ENCODE measurements at places on chromosomes 1 and 21. TPM values are rescaled to one million over a fixed set of nuclear protein-coding genes. Genes with fewer than 3 reads are reported as not detected.

The NPPB gene
- total RNA-seq: not detected

The RNF11 gene
- total RNA-seq: 33.3 TPM

The TFF2 gene
- not detected for total RNA-seq

The PLEKHG5 gene
- 9.9 TPM for total RNA-seq

The C1orf210 gene
- total RNA-seq: not detected

The ACTL8 gene
- not detected for total RNA-seq

The KDF1 gene
- 1.2 TPM for total RNA-seq

The DIO1 gene
- not detected for total RNA-seq

The NBPF4 gene
- 0.13 TPM for total RNA-seq

The HTR6 gene
- 0.16 TPM for total RNA-seq

The PRAMEF13 gene
- not detected for total RNA-seq

The LCE1A gene
- not detected for total RNA-seq

The NPHS2 gene
- total RNA-seq: not detected

The STUM gene
- total RNA-seq: 0.10 TPM

DNA sequence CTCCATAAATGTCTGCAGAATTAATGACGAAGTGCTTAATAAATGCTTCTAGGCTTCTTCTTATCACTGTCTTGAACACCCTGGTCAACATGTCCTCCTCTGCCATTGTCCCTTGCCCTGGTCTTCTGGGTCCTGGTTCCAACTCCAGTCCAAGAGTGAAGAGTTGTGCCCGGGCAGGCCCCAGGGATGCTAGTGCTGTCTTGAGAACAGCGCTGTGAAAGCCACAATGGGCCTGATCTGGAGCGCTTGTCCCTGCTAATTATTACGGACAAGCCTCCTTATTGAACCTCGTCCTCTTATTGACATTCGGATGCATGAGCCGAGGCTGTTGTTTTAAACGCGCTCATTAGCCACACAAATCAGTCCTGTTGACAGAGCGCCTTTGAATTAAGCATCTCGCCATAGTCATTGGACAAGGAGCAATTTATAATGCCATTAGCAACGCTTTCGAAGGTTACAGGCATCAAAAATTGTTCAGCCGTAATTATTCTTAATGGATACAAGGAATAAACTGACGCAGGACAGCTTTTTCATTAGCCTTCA is 211.6 kb upstream of the POU3F1 start:
- no peaks in the 10 kb centered on the region for H3K36me3 ChIP-seq
- no peak for DNase-seq
- H3K27me3 ChIP-seq: peaks cover 34% of the 10 kb centered on the region
- no peaks in the 10 kb centered on the region for H3K4me1 ChIP-seq
- H3K4me3 ChIP-seq: no peak overlapping the region

GRCh38 chr1:218485241-218485928 is 140.2 kb downstream of the TGFB2 start:
- H3K27ac ChIP-seq: no peak overlapping the region
- H3K36me3 ChIP-seq: no peaks in the 10 kb centered on the region
- no peak overlapping the region for H3K4me3 ChIP-seq
- no peaks in the 10 kb centered on the region for H3K4me1 ChIP-seq

- H3K4me3 ChIP-seq: no peak overlapping the region
- H3K36me3 ChIP-seq: no peaks in the 10 kb centered on the region
- no peaks in the 10 kb centered on the region for H3K4me1 ChIP-seq
- no peak overlapping the region for H3K27ac ChIP-seq
- no peaks in the 10 kb centered on the region for H3K27me3 ChIP-seq
Measured at GRCh38 chr21:34589511-34590282, 25.2 kb downstream of the RCAN1 start.

- peaks cover 63% of the 10 kb centered on the region for H3K27me3 ChIP-seq
- H3K36me3 ChIP-seq: no peaks in the 10 kb centered on the region
- H3K27ac ChIP-seq: no peak overlapping the region
Measured at GRCh38 chr21:42655796-42656770, 2.7 kb downstream of the PDE9A start.

- no peak overlapping the region for H3K27ac ChIP-seq
- H3K4me1 ChIP-seq: peaks cover 7% of the 10 kb centered on the region
- H3K36me3 ChIP-seq: no peaks in the 10 kb centered on the region
Measured at GRCh38 chr21:44823179-44823660, 5.4 kb upstream of the SUMO3 start.

GRCh38 chr1:17665054-17665453 is 90.1 kb upstream of the ACTL8 start:
- H3K36me3 ChIP-seq: no peaks in the 10 kb centered on the region
- no peak overlapping the region for H3K27ac ChIP-seq
- no peak overlapping the region for H3K4me3 ChIP-seq
- no peaks in the 10 kb centered on the region for H3K27me3 ChIP-seq

- H3K27ac ChIP-seq: no peak overlapping the region
- DNase-seq: no peak
- no peak overlapping the region for H3K4me3 ChIP-seq
- no peaks in the 10 kb centered on the region for H3K27me3 ChIP-seq
- no peaks in the 10 kb centered on the region for H3K4me1 ChIP-seq
Measured at GRCh38 chr1:114369930-114370329, 141.1 kb downstream of the TRIM33 start.

GRCh38 chr21:37742532-37742931 is 173.7 kb downstream of the KCNJ6 start:
- DNase-seq: no peak
- no peaks in the 10 kb centered on the region for H3K4me1 ChIP-seq
- H3K27ac ChIP-seq: no peak overlapping the region
- H3K36me3 ChIP-seq: no peaks in the 10 kb centered on the region

GRCh38 chr1:229254910-229255541 is 15.9 kb upstream of the RAB4A start:
- no peaks in the 10 kb centered on the region for H3K27me3 ChIP-seq
- no peaks in the 10 kb centered on the region for H3K36me3 ChIP-seq
- no peak for DNase-seq
- peaks cover 35% of the 10 kb centered on the region for H3K4me1 ChIP-seq

GRCh38 chr1:116457946-116458604 is 85.0 kb downstream of the ATP1A1 start:
- no peak overlapping the region for H3K27ac ChIP-seq
- no peaks in the 10 kb centered on the region for H3K4me1 ChIP-seq
- no peak overlapping the region for H3K4me3 ChIP-seq
- no peaks in the 10 kb centered on the region for H3K36me3 ChIP-seq
- H3K27me3 ChIP-seq: no peaks in the 10 kb centered on the region

DNA sequence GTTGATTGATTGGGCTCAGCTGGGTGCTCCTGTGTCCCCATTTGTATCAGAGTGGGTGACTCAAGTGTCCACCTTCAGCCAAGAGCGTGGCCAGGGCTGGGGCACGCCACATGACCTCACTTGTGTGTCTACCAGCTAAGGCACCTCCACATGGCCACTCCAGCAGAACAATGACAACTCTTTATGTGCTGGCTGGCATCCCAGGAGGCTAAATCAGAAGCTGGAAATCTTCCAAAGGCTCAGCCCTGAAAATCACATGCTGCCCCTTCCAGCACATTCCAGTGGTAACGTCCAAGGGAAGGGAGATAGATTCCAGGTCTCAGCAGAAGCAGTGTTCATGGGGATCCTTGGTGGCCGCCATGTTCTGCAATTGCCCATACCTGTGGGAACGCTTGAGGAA is 585.5 kb downstream of the AJAP1 start:
- H3K4me1 ChIP-seq: no peaks in the 10 kb centered on the region
- peaks cover 3% of the 10 kb centered on the region for H3K27me3 ChIP-seq
- no peak overlapping the region for H3K27ac ChIP-seq
- no peak overlapping the region for H3K4me3 ChIP-seq
- no peaks in the 10 kb centered on the region for H3K36me3 ChIP-seq
- no peak for DNase-seq

DNA sequence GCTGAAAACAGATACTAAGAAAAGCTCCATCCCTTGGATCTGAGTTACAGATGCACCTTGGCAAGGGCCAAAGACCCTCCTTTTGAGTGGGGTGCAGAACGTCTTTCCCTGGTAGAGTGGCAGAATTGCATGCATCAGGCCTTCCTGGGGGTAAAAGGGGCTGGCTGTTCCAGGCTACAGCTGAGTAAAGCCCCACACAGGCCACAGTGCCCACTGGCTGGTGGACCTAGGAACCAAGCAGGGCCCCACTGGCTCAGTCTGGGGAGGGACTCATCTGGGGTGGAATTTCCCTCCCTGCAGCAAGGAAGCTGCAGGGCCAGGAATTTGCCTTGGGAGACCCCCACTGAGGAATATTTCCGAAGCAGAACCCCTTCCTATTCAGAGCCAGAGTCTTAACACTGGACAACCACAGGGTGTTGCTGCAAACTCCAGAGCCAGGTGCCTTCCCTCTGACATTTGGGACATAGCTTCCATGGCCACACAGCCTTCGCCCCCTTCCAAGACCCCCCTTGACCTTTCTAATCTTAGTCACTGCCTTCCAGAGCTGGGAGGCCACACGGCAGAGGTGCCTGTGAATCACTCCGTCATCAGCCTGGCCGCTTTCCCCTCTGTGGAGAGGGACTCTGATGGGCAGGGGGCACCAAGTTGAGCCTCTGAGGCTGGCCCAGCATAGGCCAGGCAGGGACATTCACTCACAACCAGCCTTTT is 52.5 kb downstream of the LACTBL1 start:
- H3K27ac ChIP-seq: no peak overlapping the region
- H3K4me3 ChIP-seq: no peak overlapping the region
- H3K27me3 ChIP-seq: peaks cover 35% of the 10 kb centered on the region
- H3K36me3 ChIP-seq: no peaks in the 10 kb centered on the region
- DNase-seq: no peak
- H3K4me1 ChIP-seq: no peaks in the 10 kb centered on the region

- H3K27me3 ChIP-seq: no peaks in the 10 kb centered on the region
- no peak for DNase-seq
- H3K4me1 ChIP-seq: no peaks in the 10 kb centered on the region
- H3K27ac ChIP-seq: no peak overlapping the region
- H3K4me3 ChIP-seq: no peak overlapping the region
- H3K36me3 ChIP-seq: no peaks in the 10 kb centered on the region
Measured at GRCh38 chr1:99614728-99615127, 31.2 kb upstream of the PALMD start.

DNA sequence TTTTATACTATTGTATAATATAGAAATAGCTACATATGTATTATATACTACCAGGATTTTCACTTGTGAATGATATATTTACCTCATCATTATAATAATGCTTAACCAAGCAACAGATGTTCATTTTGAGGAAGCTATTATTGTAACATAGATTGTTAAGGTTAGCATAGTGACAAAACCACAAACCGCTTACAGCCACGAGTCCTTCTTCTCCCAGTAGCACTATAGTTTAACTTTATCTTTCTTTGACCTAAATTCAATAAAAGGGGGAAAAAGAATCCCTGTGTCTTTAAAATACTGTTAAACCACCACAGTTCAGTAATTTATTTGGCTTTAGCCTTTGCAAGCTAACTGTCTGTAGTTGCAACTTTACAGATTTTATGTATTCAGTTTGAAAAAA is 1039.4 kb upstream of the B3GALT2 start:
- no peaks in the 10 kb centered on the region for H3K36me3 ChIP-seq
- DNase-seq: no peak
- H3K4me1 ChIP-seq: peaks cover 15% of the 10 kb centered on the region
- H3K27ac ChIP-seq: no peak overlapping the region
- H3K27me3 ChIP-seq: no peaks in the 10 kb centered on the region
- no peak overlapping the region for H3K4me3 ChIP-seq

GRCh38 chr1:203888807-203889251 is 27.4 kb downstream of the SNRPE start:
- no peak overlapping the region for H3K4me3 ChIP-seq
- no peaks in the 10 kb centered on the region for H3K4me1 ChIP-seq
- H3K36me3 ChIP-seq: no peaks in the 10 kb centered on the region
- no peaks in the 10 kb centered on the region for H3K27me3 ChIP-seq
- H3K27ac ChIP-seq: no peak overlapping the region

GRCh38 chr1:12220890-12221289 is 8.9 kb upstream of the VPS13D start:
- H3K27ac ChIP-seq: no peak overlapping the region
- no peaks in the 10 kb centered on the region for H3K36me3 ChIP-seq
- H3K4me1 ChIP-seq: no peaks in the 10 kb centered on the region
- no peak for DNase-seq
- H3K27me3 ChIP-seq: no peaks in the 10 kb centered on the region

DNA sequence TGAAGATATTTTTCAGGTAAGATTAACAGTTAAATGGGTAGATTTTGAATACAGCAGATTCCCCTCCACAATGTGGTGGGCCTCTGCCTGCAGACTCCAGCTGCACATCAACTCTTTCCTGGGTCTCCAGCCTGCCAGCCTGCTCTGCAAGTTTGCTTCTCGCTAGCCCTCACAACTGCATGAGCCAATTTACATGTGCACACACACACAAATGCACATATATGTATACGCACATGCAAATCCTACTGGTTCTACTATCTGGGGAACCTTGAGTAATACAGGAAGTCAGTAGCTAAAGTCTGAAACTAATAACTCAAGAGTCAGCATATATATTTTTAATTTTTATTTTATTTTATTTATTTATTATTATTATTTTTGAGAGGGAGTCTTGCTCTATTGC is 34.8 kb upstream of the QSOX1 start:
- H3K27me3 ChIP-seq: no peaks in the 10 kb centered on the region
- H3K36me3 ChIP-seq: no peaks in the 10 kb centered on the region
- H3K4me3 ChIP-seq: no peak overlapping the region
- H3K4me1 ChIP-seq: no peaks in the 10 kb centered on the region
- DNase-seq: no peak

DNA sequence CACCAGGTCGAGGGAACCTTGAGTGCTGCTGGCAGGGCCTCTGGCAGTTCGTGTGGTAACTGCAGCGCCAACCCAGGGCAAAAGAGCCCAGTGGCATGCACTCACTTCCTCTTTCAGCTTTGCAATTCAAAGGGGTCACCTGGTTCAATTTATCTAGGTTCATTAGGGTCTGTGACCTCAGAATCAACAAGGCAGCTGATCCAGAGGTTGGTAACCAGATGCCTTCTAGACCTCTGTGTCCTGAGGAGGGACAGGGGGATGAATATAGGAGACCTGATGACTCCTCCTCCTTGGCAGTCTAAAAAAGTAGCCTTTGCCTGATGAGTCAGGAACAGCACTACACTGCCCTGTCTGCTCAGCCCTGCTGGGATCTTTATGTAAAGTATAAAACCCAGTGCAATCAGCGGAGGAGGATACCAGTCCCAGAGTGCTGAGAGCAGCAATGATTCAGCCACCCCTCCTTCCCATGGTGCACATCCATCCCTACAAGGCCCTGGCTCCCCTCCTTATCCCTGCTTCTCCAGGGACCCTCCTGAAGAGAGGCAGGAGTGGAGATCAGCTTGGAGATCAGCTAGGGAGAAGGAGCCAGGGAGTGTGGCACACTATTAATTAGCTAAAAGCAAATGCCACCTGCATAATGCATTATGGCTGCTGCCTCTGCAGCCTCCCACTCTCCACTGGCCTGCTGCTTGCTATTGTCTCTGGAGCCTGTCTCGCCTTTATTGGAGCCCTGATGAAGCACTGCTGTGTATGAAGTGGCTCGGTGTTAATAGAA is 11.2 kb upstream of the FMOD start:
- H3K27ac ChIP-seq: no peak overlapping the region
- no peaks in the 10 kb centered on the region for H3K27me3 ChIP-seq
- no peak for DNase-seq
- no peak overlapping the region for H3K4me3 ChIP-seq

GRCh38 chr1:36590771-36591170 is 108.1 kb upstream of the CSF3R start:
- H3K4me1 ChIP-seq: no peaks in the 10 kb centered on the region
- DNase-seq: no peak
- H3K36me3 ChIP-seq: no peaks in the 10 kb centered on the region
- H3K27ac ChIP-seq: no peak overlapping the region
- H3K4me3 ChIP-seq: no peak overlapping the region

Data from T-cell (primary cell).